ENCODE measurements at places on chromosomes 16 and 17. TPM values are rescaled to one million over a fixed set of nuclear protein-coding genes. Genes with fewer than 3 reads are reported as not detected.

Gene TCAP
- 5,818 TPM for total RNA-seq

Gene PITPNM3
- total RNA-seq: 0.65 TPM

Gene LDHD
- 66.6 TPM for total RNA-seq

Gene SLC5A11
- total RNA-seq: 0.12 TPM

Gene BAIAP3
- total RNA-seq: 3.5 TPM

Gene HSD11B2
- 0.52 TPM for total RNA-seq

Gene AATK
- total RNA-seq: 1.3 TPM

Gene PLK1
- 0.58 TPM for total RNA-seq

Gene IGF2BP1
- total RNA-seq: not detected

Gene SPNS3
- total RNA-seq: not detected

Gene ABCC3
- total RNA-seq: 1.3 TPM

Gene KRT40
- not detected for total RNA-seq

Gene TMEM98
- total RNA-seq: 5.6 TPM

Gene CCR7
- total RNA-seq: 0.24 TPM

Gene C16orf96
- 0.32 TPM for total RNA-seq

Gene SOST
- total RNA-seq: not detected

Gene C16orf82
- not detected for total RNA-seq

Gene G6PC1
- total RNA-seq: not detected

Gene MGAT5B
- total RNA-seq: 0.34 TPM

Gene KRTAP2-1
- not detected for total RNA-seq

Gene EME2
- total RNA-seq: 11.3 TPM

Gene EXOC3L1
- 1.2 TPM for total RNA-seq

Gene CCL4
- total RNA-seq: 0.50 TPM

Gene AKAP10
- total RNA-seq: 16.8 TPM

Gene WNT3
- total RNA-seq: 0.17 TPM

Gene HS3ST3A1
- not detected for total RNA-seq

Gene SYCE1L
- not detected for total RNA-seq

Gene SLC9A5
- total RNA-seq: 1.2 TPM

Gene SLC4A1
- 7.2 TPM for total RNA-seq

Gene TSPOAP1
- total RNA-seq: 4.6 TPM

Gene TBC1D3I
- total RNA-seq: not detected

Gene BAHCC1
- 8.1 TPM for total RNA-seq

Gene BCL6B
- 9.2 TPM for total RNA-seq

Gene MT2A
- 2,887 TPM for total RNA-seq

Gene GSDMA
- 0.24 TPM for total RNA-seq

Gene EPOP
- 1.2 TPM for total RNA-seq

Gene ELOB
- total RNA-seq: 317 TPM

Gene ACSM2A
- 0.24 TPM for total RNA-seq

Gene C16orf89
- total RNA-seq: 9.3 TPM

Gene CCDC40
- total RNA-seq: 1.6 TPM

Gene ZPBP2
- not detected for total RNA-seq

Gene HYDIN
- 0.21 TPM for total RNA-seq

Gene CACNG3
- not detected for total RNA-seq

Gene NOB1
- 43.5 TPM for total RNA-seq

Data from psoas muscle (tissue), 8 donors.